ENCODE measurements at places on chromosomes 4 and X.

- DNase-seq, result no peak
These were observed 34.6 kb upstream of the TENM3 start for GRCh38 chr4:182208526-182209050.

- DNase-seq, result no peak
These were observed 8.2 kb upstream of the IQCM start for GRCh38 chr4:149823769-149824221.

DNA sequence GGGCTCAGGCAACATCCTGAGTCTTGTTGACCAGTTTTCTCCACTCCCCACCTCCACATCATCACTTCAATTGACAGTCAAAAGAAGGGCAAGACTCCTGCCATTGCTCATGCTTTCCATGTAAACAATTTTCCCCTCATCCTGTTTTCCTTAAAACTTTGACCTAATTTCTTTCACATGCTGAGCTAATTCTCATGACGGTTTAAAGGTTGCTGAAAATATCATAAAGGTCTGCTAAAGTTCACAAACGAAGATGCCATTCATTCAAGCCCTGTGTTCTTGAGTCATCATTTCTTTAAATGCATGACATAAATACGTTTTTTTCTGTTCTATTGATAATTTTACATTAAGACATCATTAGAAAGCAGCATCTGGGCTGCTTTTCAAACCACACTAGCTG lies 353.9 kb downstream of the NKX6-1 start:
- no peak for DNase-seq

DNA sequence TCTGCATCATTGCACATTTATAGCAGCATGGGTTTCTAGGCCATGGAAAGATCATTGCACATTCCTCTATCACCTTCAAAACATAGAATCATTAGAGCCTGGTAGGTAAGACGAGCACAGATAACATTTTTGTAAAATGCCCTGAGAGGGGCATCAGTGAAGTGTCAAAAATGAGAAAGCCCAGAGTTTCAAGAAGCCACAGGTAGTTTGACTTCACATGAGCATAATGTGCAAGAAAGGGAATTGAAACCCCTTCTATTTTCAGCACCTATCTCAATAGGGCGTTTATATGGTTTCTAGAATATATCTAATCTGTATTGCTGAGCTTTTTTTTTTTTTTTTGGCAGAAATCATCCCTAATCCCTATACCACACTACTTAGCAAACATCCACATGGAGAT lies 2441.7 kb downstream of the ARAP2 start:
- DNase-seq, result no peak

Measured in GM13976 (cell line).